ENCODE measurements at places on chromosomes 16 and 17. TPM values are rescaled to one million over a fixed set of nuclear protein-coding genes. Genes with fewer than 3 reads are reported as not detected.

- no peak for DNase-seq
Measured at GRCh38 chr16:67399218-67399733, 6.0 kb upstream of the TPPP3 start.

GRCh38 chr16:48687421-48688038 lies 77.5 kb upstream of the N4BP1 start:
- peak; percentile 76 for DNase-seq

Gene OTOA
- 0.09 TPM for total RNA-seq

DNA sequence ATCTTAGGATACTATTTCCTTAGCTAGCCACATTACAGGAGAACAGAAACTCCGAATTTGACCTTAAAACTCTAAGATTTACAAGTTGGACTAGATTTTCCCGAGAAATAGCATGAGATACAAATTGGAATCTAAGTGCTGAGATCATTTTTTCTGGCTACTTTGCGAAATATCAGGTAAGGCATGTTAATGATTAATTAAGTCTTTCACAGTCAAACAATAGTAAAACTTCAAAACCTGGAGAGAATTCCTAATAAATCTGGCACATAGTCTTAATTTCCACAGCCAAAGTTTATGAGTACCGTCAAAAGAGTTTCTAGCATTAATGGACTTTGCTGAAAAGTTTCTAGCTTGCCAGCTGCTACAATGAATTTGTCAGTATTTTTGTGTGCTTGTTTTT lies 379.5 kb upstream of the TOM1L1 start:
- no peak for DNase-seq

Gene TMIGD1
- total RNA-seq = not detected

DNA sequence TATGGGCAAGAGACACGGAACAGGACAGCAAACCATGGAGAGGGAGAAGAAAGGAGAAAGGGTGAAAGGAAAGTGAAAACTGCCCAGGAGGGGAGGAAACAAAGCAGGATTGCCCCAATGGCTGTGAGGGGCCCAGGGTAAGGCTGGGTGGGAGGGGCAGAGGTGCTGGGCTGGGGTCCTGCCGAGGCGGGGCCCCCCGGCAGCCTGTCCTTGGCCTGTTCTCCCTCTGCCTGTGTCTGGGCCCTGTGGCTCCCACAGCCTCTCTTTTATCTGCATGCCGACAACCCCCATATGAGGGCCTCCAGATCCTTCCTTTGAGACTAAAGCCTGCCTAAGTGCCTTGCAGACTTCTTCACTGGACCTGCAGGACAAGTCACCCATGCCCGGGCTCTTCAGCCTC lies 15.5 kb downstream of the ZNHIT3 start:
- DNase-seq = no peak

Gene BHLHA9
- not detected for total RNA-seq

DNA sequence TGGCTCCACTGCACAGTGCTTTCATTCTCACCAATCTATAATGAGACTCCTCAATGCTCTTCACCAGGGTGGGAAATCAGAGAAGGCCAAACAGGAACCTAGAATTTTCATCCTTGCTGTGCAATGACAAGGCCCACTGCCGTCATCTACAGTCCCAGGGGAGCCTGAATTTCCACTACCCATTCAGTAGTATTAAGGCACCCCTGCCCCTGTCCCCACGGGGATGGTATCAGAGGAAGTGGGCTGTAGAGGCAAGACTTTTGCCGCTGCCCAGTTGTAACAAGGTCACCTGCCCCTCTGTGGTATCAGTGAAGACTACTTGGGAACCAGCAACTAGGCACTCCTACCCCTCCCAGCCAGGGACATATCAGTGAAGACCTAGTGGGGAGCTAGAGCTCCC lies 104.5 kb downstream of the C16orf78 start:
- no peak for DNase-seq

DNA sequence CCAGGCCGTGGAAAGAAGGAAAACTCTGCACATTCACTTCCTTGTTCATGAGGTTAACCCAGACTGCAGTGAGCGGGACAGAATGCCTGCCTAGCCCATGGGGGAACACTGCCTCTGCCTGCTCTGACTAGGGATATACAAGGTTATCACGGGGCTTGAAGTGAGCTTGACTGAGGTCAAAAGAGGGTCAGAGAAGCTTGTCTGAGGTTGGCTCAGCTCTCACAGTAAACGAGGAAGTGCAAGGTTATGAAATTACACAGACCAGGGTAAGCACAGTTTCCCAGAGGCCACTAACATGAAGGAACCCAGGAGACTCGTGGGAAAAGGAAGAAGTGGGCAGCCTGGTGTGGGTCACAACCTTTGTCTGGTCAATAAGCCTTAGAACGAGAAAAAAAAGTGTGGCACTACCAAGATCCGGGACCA lies 28.7 kb downstream of the HIC1 start:
- DNase-seq = no peak

Gene CDYL2
- 5.2 TPM for total RNA-seq

DNA sequence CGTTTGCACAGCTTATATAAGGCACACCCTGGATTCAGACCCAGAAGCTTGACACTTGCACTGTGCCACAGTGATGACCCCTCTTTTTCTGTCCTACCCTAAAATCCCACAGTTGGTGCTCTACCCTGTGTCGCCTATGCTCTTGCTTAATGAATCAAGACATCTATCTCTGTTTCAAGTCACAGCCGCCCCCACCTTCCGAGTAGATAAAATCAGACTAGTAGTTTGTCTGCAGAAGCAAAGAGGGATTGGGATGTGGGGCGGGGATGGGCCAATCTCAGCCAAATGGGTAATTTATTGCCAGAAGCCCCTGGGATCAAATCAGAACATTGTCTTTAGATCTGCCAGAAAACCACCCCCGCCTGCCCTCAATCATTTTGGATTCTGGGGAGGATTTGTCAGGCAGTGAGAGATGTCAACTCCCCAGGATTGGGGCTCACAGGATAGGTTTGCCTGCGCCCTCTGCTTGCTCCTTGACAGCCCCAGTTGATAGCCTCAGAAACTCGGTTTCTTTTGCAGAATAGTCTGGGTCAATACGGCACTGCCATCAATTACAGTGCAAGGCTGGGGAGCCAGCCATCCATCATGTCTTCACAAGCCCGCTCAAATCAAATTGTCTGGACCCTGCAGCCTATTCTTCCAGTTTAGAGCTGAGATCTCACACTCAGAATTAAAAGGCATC lies 520.8 kb downstream of the GRIN2A start:
- DNase-seq = no peak

Gene CACNG5
- not detected for total RNA-seq

GRCh38 chr16:51003850-51004566 lies 147.1 kb downstream of the SALL1 start:
- DNase-seq = no peak

DNA sequence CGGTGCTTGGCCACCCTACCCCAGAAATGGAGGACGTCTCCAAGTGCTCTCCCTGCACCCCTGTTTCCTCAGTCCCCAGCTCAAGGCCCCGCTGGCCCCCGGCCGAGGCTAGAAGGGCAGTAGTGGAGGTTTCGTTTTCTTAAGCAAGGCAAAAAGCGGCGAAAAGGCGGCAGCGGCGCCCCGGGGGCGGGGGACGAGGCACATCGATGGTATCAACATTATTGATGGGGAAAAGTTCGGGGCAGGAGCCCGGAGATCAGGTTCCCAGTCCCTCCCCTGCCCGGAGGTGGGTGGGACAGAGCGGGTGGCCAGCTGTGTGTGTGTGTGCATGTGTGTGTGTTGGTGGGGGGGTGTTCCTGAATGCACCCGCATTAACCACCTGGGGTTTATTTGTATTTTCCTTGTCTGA lies 4.1 kb upstream of the SALL1 start:
- no peak for DNase-seq

DNA sequence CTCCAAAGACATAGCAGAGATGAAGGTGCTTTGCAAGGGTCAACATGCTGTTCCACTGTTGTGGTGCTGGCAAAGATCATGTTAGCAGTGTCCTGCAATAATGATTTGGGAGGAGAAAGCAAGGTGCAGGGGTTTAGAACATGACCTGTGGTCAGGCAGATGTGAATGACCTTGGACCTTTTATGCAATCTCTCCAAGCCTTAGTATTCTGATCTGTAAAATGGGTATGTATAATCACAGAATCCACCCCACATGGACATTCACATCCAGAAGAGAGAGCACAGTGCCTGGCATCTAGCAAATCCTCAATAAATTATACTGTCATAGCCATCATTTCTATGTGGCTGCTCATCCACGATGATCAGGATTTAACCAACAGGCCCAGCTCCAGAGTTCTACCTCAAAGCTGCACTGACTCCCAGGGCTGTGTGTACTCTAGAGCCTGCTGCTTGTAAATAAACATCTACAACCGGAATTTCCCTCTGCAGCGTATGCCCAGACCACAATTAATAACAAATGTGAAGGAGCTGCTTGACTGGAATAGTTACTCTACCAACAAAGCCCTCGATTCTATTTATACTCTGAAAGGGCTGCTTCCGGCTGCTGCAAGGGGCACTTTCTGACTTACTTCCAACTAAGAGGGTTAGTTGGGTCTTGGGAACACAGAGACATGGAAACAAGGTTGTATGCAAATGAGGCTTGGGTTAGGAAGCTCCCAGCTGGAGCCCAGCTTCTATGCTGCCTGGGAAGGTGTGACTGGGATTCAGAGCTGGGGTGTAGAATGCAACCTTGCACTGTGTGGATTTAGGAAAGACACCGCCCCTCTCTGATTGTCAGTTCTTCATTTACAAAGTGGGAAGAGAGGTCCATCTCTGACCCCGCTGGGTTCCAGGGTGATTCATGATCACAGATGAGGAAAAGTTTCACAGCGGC lies 265.2 kb downstream of the XYLT1 start:
- DNase-seq = peak; percentile 9

DNA sequence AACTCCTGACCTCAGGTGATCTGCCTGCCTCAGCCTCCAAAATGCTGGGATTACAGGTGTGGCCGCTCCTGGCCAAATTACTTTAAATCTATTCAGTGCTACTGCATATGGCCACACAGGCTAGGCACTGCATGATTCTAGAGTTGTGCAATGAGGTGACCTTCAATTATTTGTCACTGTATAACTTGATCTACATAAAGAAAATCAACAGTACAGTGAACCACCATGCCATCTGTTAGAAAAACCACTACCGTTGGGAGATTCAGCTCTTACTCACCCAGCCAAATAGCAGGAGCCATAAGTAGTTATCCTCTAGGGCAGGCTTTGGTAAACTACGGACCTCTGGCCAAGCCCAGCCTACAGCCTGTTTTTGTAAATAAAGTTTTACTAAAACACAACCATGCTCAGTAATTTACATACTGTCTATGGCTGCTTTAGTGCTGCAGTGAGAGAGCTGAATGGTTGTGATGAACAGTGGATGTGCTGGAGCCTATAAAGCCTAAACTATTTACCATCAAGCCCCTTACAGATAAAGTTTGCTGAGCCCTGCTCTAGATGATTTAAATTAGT lies 40.7 kb upstream of the TANC2 start:
- DNase-seq = no peak

Gene TPSD1
- not detected for total RNA-seq

Gene ZSCAN10
- not detected for total RNA-seq

- no peak for DNase-seq
Measured at GRCh38 chr16:23552161-23552560, 5.0 kb downstream of the EARS2 start.

DNA sequence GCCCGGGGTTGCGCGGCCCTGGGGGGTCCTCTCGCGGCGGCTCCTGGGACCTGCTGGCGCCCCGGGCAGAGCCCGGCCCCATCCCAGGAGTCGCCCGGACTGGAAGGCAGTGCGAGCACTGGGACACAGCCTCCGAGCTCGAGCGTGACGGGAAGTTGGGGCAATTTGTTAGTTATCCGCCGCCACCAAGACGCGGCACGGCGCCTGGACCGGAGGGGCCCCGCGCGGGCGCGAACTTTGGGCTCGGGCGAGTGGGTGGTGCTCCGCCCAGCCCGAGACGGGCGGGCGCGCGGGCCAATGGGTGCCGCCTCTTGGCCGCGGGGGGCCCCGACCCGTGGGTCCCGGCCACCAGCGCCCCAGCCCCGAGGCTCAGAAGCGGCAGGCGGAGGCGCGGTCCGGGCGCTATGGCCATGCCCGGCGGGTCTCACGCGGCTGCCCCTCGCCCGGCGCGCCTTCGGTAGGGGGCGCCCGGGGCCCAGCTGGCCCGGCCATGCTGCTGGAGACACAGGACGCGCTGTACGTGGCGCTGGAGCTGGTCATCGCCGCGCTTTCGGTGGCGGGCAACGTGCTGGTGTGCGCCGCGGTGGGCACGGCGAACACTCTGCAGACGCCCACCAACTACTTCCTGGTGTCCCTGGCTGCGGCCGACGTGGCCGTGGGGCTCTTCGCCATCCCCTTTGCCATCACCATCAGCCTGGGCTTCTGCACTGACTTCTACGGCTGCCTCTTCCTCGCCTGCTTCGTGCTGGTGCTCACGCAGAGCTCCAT lies at the start of gene ADORA2B:
Gene ADORA2B, plus strand, starts transcription at position 372 of the 768 bp plus-strand sequence. Its CDS starts 119 bp downstream, at position 491.
- peak; percentile 68 for DNase-seq

GRCh38 chr17:67165201-67165600 lies 79.8 kb downstream of the HELZ start:
- DNase-seq = peak; percentile 4

Gene ADCY7
- total RNA-seq = 26.0 TPM

Gene CCL3
- not detected for total RNA-seq

GRCh38 chr16:9049241-9049640 lies 42.2 kb upstream of the HAPSTR1 start:
- peak; percentile 71 for DNase-seq

Gene APOBR
- total RNA-seq = not detected

DNA sequence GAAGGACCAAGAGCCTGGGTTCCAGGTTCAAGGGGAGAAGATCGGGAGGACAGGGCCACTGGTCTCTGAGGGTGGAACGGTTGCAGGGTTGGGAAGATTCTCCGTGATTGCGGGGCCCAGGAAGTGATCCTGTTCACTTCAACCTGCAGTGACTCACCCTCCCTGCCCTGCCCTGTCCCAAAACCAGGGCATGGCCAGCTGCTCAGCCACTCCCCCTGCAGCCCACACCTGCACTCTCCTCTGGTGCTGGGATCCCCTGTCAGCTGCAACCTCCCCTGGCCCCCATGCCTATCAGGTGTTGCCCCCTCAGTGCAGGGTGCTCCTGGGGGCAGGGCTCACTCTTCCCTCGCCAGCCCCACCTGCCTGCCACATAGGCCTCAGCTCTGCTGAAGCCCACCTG lies 1.1 kb downstream of the RUNDC3A start:
- DNase-seq = no peak

GRCh38 chr17:64775701-64776570 lies 113.8 kb upstream of the SMURF2 start:
- no peak for DNase-seq

DNA sequence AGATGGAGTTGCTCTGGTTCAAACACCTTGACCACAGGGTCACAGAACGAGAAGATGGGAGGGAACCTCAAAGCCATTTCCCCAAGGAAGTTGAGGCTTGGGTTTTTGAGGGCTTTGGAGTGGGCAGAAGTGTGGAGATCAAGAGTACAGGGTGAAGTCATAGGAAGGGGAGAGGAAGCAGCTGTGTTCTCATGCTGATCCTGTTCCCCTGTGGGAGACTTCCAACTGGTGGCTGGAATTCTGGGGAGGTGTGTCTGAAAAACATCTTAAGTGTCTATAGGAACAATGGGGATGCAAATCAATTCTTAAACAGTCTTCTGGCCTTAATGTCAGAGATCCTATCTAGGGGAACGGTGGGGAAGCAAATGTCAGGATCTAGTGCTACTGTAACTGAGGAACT lies 38.8 kb upstream of the HSBP1 start:
- DNase-seq = no peak
